ENCODE measurements at places on chromosomes 1 and 21.

GRCh38 chr1:173669491-173669941, at the start of gene ANKRD45:
ANKRD45 (minus strand) TSS chr1:173669851; CDS start chr1:173659418, 10,433 bp downstream.
- no peak for DNase-seq

DNA sequence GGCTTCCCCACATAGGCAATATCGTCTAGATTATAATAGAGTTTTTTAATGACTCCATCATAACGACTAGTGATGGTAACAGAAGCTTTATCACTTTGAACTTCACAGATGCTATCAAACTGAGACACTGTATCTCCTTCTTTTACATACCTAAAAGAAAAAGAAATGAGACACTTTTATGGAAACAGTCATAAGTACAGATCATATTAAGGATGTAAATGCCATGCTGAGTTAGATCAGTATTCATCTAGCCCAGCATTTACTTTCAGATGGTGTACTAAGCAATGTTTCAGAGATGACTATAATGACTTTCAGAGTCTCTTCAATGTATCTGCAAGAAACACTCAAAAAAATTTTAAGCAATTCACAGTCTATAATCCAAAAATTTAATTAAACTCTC, 18.9 kb downstream of the DBT start:
- no peak for DNase-seq

GRCh38 chr1:153350321-153350957, 1.8 kb upstream of the PGLYRP4 start:
- DNase-seq, result no peak

DNA sequence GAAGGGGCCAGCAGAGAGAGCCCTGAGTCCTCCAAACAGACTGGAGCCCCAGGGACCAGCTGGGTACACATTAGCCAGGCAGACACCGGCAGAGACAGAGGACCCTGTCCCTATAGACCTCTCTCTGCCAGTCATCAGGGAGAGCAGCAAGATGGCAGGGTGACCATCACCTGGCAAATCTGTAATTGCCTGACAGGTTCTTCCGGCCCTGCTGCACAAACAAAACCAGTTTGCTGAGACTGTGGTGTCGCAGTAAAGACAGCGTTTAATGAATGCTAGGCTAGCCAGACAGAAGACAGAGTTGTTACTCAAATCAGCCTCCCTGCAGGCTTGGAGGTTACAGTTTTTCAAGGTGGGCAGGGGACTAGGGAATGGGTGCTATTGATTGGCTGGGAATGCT, 618.9 kb downstream of the NPHP4 start:
- no peak for DNase-seq

- DNase-seq, result no peak
Measured at GRCh38 chr1:185166106-185166505, 9.1 kb downstream of the SWT1 start.

DNA sequence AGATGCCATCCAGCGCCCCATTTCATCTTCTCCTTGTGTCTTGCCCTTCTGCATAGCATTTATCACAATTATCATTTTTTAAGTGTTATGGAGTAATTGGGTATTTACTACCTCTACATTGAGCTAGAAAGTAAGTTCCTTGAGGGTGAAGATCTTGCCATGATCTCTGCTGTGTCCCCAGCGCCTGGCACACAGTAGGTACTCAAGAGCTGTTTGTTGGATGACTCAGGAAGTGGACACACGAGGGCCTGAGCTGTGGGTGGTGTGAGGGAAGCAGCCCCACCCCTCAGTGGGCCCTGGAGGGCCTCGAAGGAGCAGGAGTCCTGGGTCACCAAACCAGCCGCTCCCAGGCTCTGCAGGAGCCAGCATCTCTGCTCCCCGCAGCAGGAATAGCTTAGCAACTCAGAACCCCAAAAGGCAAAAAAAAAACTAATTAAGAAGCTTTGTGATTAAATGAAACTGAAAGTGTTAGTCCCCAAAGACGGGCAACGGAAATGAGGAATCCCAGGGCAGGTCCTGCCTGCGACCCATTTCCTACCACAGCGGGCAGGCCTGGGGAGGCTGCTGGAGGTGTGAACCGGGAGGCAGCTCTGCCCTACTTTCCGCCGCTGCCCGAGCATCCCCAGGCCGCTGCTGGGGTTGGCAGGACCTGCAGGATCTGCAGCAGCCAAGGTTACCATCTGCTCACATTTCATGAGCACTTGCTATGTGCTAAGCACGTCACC, 87.7 kb downstream of the LACTBL1 start:
- no peak for DNase-seq

DNA sequence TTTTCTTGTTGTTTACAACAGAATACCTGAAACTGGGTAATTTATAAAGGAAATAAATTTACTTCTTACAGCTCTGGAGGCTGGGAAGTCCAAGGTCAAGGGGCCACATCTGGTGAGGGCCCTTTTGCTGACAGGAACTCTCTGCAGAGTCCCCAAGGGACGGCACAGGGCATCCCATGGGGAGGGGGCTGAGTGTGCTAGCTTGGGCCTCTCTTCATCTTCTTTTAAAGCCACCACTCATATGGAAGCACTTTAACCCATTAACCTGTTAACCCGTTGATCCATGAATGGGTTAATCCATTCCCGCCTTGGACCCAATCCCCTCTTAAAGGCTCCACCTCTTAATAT, 76.3 kb downstream of the OBSCN start:
- DNase-seq, result no peak

DNA sequence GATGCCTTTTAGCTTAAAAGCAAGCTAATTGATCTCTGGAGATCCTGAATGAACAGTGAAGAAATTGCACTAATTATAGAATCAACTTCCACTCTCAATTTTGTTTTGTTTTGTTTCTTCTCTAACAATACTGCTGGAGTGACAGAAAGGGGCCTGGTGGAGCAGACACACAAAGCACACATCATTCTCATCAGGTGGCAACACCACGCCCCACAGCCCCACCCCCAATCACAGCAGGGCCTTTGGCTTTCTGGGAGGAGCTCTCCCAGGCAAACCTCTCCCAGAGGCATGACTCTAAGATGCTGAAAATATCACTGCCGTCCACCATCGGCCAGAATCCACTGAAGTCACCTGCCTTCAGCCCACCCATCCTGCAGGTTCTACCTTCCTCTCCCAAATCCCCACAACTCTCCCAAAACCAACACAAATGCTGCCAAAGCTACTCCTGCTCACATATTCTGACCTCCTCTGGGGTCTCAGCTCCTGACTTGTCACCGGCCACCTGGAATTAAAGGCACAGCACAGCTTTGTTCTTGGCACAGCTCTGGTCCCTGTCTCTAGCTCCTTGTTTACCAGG, 120.7 kb downstream of the GRIK3 start:
- no peak for DNase-seq

- DNase-seq, result no peak
Measured at GRCh38 chr1:177566495-177566894, 395.7 kb downstream of the BRINP2 start.

DNA sequence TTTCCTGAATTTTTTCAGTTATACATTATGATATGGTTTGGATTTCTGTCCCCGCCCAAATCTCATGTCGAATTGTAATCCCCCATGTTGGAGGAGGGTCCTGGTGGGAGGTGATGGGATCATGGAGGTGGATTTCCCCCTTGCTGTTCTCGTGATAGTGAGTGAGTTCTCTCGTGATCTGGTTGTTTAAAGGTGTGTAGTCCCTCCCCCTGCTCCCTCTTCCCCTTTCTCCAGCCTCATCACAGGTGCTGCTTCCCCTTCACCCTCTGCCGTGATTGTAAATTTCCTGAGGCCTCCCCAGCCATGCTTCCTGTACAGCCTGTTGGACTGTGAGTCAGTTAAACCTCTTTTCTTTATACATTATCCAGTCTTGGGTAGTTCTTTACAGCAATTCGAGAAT, 93.2 kb upstream of the HNRNPU start:
- no peak for DNase-seq

- DNase-seq, result no peak
Measured at GRCh38 chr1:197307551-197307950, 39.5 kb downstream of the CRB1 start.

DNA sequence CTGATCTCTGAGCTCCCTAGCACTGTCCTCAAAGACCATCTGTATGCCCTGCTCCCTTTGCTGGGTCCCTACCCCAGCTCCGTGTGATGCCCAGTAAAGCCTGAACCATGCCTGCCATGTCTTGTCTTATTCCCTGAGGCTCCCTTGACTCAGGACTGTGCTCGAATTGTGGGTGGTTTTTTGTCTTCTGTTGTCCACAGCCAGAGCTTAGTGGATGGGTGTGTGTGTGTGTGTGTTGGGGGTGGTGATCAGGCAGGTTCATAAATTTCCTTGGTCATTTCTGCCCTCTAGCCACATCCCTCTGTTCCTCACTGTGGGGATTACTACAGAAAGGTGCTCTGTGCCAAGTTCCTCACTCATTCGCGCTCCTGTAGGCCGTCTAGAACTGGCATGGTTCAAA, 5.7 kb downstream of the GSTM5 start:
- no peak for DNase-seq

- DNase-seq, result no peak
Measured at GRCh38 chr21:31914472-31914871, 41.7 kb downstream of the HUNK start.

DNA sequence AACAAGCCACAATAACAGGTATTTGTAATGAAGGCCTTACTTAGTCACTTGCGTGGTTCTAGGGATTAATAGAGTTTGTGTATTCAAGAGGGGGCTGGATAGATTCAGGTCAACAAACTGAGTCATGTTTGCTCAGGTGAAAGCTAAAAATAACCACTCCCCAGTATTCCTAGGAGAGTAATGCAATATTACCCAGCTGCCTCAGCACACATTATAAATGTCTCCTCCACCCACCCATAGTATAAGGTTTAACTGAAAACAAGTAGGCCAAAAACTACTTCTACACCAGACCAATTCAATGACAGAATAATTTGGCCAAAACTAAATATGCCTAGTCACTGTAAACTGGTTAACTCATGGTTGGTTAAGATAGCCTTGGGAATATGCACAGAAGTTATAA, 34.4 kb downstream of the WLS start:
- no peak for DNase-seq

DNA sequence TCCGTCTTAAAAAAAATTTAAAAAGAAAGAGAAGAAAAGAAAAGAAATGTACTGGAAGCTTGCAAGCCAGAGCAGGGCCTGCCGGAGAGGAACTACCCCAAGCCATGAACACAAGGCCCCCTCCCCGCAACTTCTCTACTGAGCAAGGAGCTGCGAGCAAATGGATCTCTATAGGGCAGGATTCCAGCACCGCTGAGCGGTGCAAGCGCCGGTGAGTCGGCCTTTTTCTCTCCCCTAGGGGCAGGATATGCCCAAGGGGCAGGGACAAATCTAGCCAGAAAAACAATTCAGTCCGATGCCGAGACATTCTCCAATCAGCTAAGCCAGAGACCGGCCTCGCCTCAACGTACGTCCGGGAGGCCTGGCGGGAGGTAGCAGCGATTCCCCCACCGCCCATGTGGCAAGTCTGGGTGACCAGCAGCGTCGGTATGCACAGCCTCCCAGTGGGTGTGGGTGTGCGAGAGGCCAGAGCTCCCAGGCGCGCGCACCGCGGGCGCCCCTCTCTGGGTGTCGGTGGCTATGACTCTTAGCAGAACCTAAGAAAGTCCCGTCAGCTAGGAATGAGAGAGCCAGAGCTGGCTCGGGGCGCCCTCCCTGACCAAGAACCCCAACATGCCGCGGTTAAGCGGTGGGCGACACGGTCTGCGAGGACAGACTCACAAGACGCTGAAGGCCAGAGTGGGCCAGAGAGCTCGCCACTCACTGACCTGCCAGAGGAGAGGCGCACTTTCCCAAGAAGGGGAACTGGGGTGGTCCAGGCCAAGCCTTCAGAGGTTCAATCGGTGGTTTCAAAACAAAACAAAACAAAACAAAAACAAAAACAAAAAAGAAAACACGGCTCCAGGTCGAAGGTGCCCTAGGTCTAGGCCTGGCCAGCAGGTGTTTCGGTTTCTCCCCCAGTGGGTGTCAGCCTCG, 1.9 kb downstream of the CSMD2 start:
- peak; percentile 97 for DNase-seq

- DNase-seq, result no peak
Measured at GRCh38 chr1:23980728-23981070, 572 bp upstream of the SRSF10 start.

GRCh38 chr1:234271243-234271606, 102.0 kb upstream of the COA6 start:
- DNase-seq, result no peak

DNA sequence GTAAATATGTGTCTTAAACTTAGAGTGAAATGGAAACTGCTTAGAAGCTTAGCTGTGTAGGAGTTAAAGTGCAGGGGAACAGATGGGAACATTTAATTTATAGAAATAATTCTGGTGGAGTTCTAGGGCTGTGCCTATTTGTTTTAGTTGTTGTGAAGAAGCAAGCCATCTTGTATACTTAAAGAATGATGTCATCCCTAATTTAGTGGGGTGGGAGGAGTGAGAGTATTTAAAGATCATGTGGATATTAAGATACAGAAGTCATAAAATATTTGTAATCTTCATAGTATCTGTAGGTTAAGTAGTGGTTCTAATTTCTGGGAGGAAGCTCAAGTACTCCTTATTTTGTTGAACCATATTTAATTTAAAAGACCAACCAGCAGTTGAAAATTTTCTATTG, 41.5 kb downstream of the BACH1 start:
- DNase-seq, result no peak

GRCh38 chr21:45419162-45419561, 14.2 kb downstream of the COL18A1 start:
- no peak for DNase-seq

GRCh38 chr1:210340311-210340710, 11.6 kb downstream of the HHAT start:
- no peak for DNase-seq

DNA sequence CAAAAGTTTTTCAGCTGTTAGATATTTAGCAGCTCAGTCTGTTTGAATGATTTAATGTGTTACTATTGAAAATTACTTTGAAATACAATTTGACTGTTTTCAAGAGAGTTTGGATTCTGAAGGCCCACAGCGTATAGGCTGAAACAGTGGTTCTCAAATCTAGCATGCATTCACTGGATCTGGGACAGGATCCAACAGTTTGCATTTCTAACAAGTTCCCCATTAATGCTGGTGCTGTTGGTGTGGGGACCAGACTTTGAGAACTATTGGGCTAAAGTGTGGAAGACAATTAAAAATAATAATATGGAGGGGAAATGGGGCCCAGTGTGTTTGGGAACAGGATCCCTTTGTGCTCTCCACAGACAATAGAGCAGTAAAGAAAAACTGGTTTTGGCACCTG, 31.9 kb downstream of the ITSN1 start:
- DNase-seq, result no peak

- DNase-seq, result no peak
Measured at GRCh38 chr1:200181861-200182260, 154.4 kb downstream of the NR5A2 start.

- DNase-seq, result no peak
Measured at GRCh38 chr21:40605094-40605493, 241.9 kb downstream of the DSCAM start.

DNA sequence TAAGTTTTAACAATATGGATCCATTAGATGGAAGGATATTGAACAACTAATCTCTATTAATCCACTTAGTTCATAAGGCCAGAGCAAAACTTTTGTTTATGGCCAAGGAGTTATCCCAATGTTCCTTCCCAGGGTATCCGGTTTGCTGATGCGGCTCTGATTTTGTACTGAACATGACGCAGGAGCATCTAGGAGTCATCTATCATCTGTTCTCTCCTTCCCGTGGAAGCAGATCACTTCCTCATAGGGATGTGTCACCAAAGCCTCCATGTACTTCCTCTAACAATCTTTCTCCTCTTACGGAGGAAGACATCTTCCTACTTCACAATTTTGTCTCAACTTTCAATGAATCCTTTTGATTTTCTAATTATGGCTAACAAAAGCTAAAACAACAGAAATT, 206.6 kb downstream of the APP start:
- no peak for DNase-seq

- no peak for DNase-seq
Measured at GRCh38 chr1:230922620-230923019, 54.3 kb upstream of the C1orf198 start.

All from T1000 (cell line).